CMK (cell line): ENCODE measurements at places on chromosomes 6 and 20.

DNA sequence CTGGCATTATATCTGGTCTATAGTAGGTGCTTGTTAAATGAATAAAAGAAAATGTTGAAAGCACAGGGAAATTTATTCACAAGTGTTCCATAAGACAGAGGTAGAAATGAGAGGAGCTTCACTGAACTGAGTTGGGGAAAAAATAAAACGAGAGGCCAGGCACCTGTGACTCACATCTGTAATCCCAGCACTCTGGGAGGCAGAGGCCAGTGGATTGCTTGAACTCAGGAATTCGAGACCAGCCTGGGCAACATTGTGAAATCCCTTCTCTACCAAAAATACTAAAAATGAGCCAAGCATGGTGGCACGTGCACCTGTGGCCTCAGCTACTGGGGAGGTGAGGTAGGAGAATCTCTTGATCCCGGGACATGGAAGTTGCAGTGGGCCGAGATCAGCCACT lies 28.1 kb upstream of the IBTK start:
- no peak for DNase-seq

GRCh38 chr6:167906899-167907298 lies 80.2 kb downstream of the AFDN start:
- DNase-seq = no peak

DNA sequence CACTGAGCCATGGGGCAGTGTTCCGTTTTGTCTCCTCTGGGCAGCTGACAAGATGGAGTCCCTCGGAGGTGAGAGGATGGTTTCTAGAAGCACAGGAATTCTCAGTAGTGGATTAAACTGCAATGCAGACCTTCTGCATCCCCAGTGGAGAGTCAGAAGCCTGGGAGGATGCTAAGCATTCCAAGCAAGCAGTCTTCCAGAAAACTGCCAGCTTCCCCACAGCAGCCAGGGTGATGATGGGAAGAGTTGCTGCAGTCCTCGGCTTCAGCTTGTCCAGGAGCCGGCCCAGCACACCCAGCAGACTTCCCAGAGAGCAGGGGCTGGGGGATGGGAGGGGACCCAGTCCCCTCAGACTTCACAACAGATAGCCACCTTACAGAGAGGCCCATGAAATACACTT lies 163.6 kb downstream of the LY86 start:
- DNase-seq = no peak

DNA sequence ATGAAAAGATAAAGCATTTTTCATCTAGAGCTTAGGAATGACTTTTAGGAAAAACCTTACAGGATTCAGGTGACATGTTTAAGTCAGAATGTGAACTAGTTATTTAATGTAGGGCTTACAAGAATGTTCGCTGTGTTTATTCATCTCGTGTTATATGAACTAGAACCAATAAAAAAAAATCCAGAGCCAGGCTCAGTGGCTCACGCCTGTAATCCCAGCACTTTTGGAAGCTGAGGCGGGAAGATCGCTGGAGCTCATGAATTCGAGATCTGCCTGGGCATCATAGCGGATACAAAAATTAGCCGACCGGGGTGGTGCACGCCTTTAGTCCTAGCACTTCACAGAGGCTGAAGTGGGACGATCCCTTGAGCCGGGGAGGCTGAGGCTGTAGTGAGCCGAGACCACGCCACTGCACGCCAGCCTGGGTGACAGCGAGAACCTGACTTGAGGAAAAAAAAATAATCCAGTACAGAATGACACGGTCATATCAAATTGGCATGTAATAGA lies 46.3 kb downstream of the OR2B2 start:
- no peak for DNase-seq

DNA sequence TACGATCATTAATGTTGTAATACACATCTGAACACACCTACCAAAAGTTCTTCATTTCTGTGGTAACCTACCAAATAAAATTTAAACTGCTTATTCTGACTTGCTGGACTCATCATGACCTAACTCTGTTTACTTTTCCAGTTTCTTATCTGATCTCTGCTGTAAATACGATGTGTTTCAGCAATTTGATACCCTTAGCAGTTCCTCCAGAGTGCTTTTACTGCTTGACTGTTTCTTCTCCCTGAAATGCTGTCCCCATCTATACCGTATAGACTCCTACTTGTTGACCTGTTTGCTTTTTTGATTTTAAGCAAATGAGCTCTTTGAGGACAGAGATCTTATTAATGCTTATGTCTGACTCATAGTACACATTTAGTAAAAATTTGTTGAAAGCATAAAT lies 119.5 kb downstream of the SCAF8 start:
- DNase-seq = no peak

DNA sequence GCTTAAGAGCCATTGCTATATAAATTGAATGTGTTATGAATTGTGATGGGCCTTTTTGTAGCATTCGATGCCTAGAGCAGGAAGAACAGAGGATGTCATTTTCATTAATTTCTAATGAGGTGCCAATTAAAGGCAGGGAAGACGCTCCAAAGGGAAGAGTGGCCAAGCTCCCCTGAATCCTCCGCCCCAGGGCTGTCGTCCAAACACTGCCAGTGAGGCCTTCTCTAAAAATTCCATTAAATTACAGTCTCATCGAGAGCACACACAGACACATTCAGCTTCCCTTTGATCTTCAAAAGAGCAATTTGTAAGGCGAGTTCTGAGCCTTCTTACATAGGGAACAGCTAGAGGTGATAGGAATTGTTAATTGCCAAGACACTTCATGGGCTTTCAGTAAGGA lies 300.0 kb downstream of the ZFAND3 start:
- DNase-seq = no peak

DNA sequence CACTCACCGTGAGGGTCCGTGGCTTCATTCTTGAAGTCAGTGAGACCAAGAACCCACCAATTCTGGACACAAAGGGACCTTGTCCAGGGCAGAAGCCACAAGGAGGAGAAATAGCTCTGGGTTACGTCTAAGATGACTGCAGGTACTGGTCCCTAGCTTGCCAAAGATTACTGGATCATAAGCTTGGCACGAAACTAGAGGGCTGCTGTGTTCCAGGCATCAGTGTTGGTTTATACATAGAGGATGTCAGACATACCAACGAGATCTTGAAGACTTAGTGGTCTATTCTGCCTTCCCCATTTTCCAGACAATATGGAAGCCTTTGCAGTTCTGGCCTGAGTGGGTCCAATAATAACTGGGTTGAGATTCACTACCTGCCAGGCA lies 175.7 kb downstream of the TBX18 start:
- no peak for DNase-seq

GRCh38 chr20:44187054-44187771 lies at the start of gene JPH2:
Gene JPH2, minus strand, starts transcription at chr20:44187188. Its CDS starts 483 bp downstream, at chr20:44186705.
- no peak for DNase-seq

- DNase-seq = no peak
These were observed 7.8 kb upstream of the NEU1 start for GRCh38 chr6:31870385-31870921.

DNA sequence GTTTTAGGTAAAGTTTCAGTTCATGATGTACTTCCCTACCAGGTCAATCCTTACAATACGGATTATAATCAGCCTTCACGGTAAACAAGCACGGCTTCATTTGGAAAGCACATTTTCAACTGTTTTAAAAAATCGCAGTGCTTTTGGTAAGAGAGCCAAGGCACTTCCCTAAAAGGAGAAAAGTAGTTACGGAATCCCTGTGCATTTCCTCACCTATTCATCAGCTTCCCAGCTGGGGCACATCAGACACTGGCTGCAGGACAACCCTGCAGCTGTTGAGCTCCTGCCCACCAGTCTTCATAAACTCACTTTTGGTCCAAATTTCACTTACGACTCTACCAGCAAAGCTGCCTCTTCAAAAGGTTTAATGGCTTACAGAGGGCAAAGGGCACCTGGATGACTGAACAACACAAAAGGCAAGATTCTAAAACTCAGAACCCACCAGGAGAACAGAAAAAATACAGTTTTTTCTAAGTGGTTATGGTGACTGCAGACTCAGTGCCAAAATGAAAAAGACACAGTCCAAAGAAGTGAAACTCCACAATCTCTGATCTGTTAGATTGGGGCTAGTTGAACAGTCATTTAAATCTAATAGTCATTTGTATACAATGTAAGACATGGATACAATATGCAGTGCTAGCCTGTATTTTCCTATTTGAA lies 7.5 kb downstream of the SNX5 start:
- DNase-seq = no peak

DNA sequence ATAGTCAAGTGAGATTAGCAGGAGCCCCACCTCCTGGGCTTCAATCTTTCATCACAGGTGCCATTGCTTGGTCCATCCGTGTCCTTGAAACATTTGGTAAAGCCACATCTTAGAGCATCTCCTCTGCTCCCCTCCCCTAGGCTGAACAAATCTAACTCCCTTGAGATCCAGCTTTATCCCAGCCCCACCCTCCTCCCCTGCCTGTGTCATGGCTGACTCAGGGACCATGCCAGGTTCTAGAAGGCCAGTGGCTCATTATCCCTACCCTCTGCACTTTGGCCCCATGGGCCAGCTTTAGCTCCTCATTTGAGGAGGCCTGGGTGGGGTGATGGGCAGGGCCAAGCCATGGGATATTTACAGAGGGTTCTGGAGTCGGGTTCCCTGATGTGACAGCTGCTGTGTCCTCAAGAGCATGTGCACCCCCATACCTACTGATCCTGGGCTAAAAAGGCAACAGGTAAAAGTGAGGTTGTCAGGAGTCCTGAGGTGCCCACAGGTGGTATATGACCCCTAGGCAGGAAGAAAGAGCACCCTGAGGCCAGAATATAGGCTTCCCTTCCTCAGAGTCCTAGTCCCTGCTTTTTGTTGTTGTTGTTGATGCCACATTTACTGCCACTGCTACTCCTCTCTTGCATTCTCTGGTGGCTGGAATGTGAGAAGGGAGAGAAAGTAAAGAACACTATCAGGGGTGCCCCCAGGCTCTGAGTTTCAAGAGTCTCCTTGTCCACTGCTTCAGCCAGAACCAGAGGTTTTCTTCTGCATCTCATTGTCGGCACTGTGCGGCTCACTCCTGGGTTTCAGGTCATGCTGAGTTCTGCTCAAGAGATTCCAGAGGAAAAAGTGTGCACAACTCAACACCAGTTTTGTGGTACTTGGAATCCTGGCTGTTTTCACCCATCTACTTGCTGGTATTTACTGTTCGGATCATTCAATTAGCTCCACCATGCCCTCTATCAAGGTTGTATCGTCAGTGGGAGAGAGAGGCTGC lies 228.4 kb downstream of the LRFN2 start:
- DNase-seq = no peak

- no peak for DNase-seq
These were observed 92.3 kb upstream of the ELOVL5 start for GRCh38 chr6:53441035-53441493.

DNA sequence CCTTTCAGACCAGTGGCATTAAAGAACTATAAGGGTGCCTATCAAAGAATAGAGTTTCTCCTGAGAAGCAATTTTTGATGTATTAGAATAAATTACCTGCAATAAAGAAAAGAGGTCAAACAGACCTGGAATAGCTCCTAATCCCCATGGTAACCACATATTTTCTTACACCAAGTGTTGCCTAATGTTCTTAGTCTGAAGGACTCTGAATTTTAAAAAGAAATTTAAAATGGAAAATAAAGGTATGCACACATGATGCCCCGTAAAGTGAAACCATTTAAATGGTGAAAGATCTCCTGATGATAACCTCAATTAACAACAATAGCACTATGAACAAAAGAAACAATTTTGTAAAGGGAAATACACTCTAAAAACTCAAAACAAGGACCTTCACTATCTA lies 55.1 kb upstream of the LOC128125822 start:
- DNase-seq = no peak

- DNase-seq = no peak
These were observed 61.7 kb upstream of the SLC22A23 start for GRCh38 chr6:3518356-3519190.

DNA sequence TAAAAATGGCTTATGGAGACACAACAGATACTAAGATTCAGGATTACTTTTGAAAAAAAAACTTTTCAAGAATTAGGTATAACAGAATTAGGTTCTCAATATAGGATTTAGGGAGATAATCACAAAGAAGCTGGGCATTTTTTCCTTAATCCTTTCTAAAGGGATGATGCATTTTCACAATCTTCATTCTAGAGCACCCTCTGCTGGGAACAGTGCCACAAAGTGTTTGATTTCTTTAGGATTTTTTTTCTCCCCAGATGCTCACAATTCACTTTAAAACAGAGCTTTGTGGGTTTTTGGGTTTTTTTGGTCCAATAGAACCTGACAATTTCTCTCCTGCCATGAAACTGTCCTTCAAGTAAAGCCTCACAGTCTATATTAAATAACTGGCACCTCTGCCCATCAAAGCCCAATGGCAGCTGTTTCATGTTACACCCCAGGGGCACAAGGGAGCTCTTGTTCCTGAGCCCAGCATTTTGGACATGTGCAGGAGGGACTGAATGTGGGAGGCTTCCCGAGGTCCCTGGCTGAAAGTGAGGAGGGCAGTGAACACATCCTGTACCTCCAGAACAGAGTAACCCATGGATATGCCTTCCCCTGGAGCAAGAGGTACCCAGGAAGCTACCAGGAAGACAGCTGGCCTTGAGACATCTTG lies 39.7 kb downstream of the PREP start:
- DNase-seq = no peak

DNA sequence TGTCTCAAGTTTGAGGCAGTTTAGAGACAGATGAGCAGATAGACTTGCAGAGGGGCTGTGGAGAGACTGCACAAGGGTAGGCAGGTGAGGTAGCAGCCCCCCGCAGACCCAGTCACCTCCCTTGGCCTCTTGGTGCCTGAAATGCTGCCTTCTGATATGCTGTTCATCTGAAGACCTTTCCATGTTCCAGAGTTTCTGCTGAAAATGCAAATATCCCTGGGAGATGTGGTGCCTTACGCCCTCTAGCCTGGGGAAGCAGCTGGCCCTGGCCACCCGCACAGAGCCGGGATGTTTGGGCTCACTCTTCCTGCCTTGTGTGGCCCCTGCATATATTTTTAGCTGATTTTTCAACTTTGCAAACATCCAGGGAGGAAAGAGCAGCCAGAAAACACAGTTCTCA lies 51.4 kb downstream of the TMEM242 start:
- DNase-seq = no peak

- no peak for DNase-seq
These were observed 116.9 kb downstream of the RWDD2A start for GRCh38 chr6:83310046-83310445.

- no peak for DNase-seq
These were observed 78.0 kb downstream of the RWDD2A start for GRCh38 chr6:83270971-83271719.

- DNase-seq = no peak
These were observed 57.6 kb downstream of the GOPC start for GRCh38 chr6:117544716-117545115.

DNA sequence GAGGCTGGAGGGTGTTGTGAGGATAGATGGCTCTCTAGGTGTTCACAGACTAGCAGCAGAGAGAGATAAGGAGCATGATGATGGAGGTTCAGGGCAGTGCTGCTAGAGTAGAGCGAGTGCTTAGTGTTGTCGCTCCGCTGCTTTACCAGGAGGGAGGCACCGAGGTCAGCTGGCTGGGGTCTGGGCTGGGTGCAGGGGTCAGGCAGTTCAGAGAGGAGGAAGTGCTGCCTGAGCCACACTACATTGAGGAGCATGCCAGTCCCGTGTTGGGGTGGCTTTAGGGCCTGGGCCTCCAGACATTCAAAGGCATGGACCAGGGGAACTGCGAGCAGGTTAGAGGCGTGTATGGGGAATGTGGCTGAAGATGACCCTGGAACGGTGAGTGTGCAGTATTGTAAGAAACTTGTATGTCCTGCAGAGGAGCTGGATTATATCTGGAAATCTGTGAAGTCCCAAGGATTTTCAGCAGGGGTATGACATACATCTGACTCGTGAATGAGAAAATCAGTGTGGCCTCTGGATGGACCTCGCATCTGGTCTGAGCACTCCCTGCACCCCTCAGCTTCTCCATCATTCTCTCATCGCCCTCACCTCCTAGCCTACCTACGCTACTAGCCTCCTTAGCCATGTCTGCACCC lies 66.9 kb downstream of the IGF2R start:
- no peak for DNase-seq

- no peak for DNase-seq
These were observed 342.5 kb upstream of the JARID2 start for GRCh38 chr6:14903176-14904038.
